ENCODE measurements at places on chromosomes 5 and 9. TPM values are rescaled to one million over a fixed set of nuclear protein-coding genes. Genes with fewer than 3 reads are reported as not detected.
A peak's percentile ranks its signal among the peaks of the same experiment; 100 is the strongest.

PDLIM4 gene
- total RNA-seq, result not detected

C9orf50 gene
- total RNA-seq, result not detected

BHMT2 gene
- total RNA-seq, result not detected

DNA sequence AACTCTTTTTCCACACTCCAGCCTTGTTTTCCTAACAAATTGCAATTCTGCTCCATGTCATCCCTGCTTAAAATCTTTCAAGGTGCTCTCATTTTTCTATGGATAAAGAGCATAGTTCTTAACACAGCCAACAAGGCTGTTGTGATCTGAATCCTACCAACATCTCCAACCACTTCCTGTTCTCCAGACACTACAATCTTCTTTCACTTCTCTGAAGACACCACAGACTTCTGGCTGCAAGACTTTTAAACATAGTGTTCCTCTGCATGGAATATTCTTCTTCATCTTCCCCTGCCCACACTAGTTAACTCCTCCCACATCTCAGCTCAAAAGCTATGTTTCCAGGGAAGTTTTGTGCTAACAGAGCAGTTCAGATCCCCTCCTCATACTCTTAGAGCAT lies 404.8 kb downstream of the MAN2A1 start:
- no peak for ATAC-seq

DNA sequence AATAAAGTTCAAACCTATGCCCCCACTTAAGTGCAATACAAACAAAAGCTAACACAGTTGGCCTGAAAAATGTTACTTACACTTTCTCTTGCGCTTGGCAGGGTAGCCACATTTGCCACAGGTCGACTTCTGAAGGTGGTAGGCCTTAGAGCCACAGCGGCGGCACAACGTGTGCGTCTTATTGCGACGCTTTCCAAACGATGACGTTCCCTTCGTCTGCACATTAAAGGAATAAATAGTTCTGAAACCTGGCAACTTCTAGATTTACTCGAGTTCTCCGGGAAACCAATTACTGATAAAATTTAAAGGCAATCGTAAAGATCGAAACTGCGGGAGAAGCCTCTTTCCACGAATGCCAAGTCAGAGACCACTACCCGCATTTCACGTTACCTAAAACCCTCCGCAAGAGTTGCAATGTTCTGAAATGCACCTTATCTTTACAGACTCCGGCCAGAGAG lies 602 bp downstream of the RPL37 start:
- peak; percentile 0 for ATAC-seq

DNA sequence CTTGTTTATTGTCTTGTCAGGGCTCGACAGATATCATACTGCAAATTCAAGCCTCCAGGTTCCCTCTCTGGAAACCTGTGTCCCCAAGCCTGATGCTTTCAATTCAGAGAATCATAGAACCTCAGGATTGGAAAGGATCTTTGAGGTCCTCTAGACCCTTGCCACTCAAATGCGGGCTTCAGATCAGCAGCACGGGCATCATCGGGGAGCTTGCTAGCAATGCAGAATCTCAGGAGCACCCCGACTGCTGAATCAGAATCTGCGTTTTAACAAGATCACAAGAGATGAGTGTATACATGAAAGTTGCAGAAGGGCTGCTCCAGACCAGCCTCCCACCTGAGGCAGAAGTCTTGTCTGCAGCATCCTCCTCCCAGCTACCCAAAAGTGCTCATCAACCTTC lies 13.1 kb upstream of the EGFLAM start:
- no peak for ATAC-seq

DNA sequence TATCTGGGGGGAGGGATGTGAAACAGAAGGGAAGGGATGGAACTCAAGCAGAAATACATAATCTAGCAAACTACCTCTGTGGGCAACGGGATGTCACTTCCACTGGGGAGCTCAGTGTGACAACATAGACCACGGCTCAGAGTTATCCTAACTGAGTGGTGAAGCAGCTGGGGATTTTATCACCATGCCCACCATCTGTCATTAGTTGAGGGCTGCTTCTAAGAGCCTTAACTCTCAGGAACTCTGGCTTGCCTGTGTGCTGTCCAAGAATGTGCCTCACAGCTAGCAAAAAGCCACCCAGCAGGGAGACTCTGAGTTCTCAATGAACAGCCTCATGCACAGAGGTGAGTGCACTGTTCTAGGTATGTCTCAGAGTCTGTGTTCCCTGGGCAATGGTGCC lies 90.6 kb upstream of the CXCL14 start:
- no peak for ATAC-seq

DNA sequence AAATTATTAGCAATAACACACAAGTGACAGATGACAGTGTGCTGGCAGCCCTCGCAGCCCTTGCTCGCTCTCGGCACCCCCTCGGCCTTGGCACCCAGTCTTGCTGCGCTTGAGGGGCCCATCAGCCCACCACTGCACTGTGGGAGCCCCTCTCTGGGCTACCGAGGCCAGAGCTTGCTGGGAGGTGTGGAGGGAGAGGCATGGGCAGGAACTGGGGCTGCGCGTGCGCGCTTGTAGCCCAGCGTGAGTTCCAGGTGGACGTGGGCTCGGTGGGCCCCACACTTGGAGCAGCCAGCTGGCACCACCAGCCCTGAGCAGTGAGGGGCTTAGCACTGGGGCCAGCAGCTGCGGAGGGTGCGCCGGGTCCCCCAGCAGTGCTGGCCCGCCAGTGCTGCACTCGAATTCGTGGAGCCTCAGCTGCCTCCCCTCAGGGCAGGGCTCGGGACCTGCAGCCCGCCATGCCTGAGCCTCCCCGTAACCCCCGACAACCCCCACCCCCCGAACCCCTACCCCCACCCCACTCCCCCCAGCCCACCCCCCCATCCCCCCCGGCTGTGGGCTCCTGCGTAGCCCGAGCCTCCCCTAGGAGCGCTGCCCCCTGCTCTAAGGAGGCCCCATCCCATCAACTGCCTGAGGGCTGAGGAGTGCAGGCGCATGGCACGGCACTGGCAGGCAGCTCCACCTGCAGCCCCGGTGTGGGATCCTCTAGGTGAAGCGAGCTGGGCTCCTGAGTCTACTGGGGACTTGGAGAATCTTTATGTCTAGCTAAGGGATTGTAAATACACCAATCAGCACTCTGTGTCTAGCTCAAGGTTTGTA lies 240.9 kb downstream of the TRIM36 start:
- ATAC-seq, result no peak
